ENCODE measurements at places on chromosomes 12 and 14.

- no peak for DNase-seq
Measured at GRCh38 chr14:49405291-49405690, 180.9 kb downstream of the RPS29 start.

GRCh38 chr12:76717314-76717713 is 46.6 kb upstream of the ZDHHC17 start:
- DNase-seq: no peak

GRCh38 chr14:52349731-52350130 is 35.6 kb downstream of the PTGER2 start:
- DNase-seq: no peak

- no peak for DNase-seq
Measured at GRCh38 chr12:1197264-1198018, 206.4 kb downstream of the ERC1 start.

GRCh38 chr12:97387844-97388243 is 74.8 kb upstream of the RMST start:
- no peak for DNase-seq

DNA sequence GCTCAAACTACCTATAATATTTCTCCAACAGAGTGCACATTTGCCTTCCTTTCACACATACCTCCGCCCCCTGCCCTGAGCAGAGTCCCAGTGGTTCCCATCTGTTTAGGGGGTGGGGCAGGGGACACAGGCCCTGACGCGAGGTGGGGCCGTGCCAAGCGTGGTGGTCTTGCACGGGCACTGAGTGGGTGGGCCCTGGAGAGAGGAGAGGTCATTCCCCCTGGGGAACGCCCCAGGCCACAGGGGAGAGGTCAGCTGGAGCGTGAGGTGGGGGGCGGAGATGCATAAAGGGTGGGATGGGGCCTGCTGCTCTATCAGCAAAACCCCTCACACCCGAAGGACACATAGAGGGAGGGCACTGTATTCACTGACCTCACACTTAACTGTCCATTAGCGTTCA is 441.9 kb downstream of the TMEM121 start:
- no peak for DNase-seq

DNA sequence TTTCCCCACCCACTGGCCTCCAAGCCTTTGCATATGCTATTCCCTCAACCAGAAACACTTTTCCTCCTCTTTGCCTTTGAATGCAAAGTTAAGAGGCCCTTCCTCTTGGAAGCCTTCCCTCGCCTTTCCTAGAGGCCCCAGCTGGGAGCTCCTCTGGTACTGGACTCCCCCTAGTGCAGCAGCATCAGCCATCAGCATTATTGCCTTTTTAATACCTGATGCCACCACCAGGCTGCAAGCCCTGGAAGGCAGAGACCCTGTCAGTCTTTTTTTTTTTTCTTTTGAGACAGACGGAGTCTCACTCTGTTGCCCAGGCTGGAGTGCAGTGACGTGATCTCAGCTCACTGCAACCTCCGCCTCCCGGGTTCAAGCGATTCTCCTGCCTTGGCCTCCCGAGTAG is 19.1 kb upstream of the PLA2G1B start:
- no peak for DNase-seq

DNA sequence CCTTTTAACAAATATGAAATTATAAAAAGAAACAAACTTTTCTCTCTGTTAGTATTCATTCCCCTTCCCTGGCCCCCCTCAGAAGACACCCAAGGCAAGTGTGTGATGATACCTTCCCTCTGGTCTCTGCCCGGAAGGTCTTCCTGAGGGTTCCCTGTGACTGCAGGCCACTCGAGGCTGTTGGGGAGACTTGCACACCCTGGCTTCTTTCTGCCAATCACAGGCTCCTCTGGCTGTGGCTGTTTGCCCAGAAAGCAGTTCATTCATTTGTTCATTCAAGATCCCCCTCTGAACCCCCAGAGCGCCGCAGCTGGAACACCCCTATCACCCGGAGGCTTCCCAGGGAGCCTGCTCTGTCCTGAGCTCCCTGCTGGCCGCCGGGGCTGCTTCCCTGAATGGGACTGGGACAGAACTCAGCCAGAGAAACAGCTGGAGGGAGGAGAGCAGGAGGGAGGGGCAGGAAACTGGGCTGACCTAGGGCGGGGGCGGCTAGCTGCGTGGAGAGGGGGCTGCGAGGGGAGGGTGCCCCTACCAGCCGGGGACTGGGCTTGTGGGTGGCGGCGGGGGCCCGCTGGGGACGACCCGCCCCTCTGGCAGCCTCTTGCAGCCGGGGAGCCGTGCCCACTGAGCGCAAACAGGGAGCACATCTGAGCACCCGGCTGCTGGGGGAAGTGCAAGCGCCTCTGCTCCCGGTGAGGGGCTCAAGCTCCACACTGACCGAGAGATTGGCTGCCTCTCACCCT is at the start of gene CMKLR1:
Gene CMKLR1 (minus strand): TSS at position 397 of the 743 bp plus-strand sequence. CDS start 45,720 bp downstream, outside the sequence.
- no peak for DNase-seq

DNA sequence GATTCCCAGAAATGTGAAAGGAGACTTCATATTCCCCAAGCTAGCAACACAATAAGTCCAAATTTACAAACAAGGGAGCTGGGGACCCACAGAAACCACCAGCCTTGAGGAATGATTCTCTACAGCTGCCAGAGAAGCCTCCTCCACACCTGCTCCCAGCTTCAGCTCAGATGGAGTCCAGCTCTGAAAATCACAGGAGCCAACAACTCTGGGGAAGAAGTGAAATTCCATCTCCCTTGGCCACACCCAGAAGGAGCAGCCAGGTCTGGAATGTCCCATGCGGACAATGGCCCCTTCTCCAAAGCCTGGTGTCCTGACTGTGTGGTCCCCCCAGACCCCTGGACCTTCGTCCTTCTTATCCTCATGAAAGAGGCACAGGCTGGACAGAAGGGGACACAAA is 45.4 kb downstream of the SYNE3 start:
- DNase-seq: no peak

GRCh38 chr12:101117842-101118241 is 92.2 kb downstream of the SLC5A8 start:
- DNase-seq: no peak
